Ovary (tissue), 10 donors: ENCODE measurements at places on chromosomes 16 and 17. TPM values are rescaled to one million over a fixed set of nuclear protein-coding genes. Genes with fewer than 3 reads are reported as not detected.
A peak's percentile ranks its signal among the peaks of the same experiment; 100 is the strongest.

DNA sequence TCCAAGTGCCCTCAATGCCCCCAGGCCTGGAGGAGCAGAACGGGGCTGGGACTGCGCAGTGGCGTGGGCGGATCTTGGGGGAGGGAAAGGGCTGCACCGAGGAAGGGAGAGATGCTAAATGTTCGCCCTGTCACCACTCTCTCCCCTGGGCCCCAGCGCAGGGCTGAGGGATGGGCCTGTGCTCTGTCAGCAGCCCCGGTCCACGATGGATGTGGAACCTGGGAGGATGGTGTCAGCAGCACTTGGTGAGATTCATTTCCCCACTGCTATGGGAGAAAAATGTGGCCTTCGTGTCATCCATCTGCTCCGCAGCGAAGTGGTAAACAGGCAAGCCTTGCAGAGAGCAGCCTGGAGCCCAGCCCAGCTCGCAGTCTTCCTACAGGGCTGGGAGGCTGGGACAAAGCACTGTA is 72.0 kb downstream of the TMEM132E start:
- H3K4me1 ChIP-seq: no peaks in the 10 kb centered on the region
- H3K36me3 ChIP-seq: no peaks in the 10 kb centered on the region
- no peaks in the 10 kb centered on the region for H3K27me3 ChIP-seq

DNA sequence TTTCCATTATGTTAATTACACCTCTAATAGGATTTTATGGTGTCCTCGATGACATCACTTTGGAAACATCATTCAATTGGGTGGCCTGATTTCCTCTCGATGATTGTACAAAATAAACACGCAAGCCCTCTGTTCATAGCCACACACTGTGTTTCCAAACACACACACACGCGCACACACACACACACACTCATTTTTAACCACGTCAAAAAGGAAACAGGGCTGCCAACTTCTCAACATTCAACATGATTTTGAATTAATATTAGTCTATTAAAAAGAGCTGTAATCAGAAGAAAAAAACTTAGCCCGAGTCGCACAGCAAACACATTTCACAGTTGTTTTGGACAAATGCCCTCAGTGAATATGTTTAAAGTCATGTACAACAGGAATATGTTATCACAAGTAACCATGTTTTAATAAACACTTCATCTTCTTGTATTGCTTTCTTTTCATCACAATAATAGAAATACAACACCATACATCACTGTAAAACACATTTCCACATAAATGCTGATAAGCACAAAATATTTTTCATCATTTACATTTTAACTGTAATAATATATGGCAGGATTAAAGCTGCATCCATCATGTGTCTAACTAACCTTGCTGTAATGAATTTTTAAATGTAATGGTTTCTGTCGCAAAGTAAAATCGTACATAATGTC is 219.1 kb upstream of the IRX3 start:
- H3K27ac ChIP-seq: no peak overlapping the region
- H3K27me3 ChIP-seq: no peaks in the 10 kb centered on the region
- peaks cover 7% of the 10 kb centered on the region for H3K4me1 ChIP-seq
- H3K4me3 ChIP-seq: no peak overlapping the region

DNA sequence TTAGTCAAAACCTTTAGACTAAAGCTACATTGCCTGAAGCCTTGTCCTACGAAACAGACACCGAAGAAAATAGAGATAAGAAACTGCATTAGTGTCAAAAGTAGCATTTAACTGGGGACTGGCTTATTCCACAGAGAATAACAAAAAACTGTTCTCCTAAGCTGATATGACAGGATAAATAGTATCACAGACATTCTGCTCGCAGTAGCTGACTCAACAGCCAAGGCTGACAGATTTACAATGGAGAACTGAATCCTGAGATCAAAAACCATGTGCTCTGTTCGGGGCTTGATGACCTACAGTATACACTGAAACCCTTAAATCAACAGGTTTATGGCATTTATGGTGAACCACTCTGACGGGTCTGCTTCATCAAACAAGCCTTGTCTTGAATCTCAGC is 25.5 kb downstream of the ADAMTS18 start:
- H3K27ac ChIP-seq: no peak overlapping the region
- DNase-seq: no peak
- no peak overlapping the region for H3K4me3 ChIP-seq
- H3K4me1 ChIP-seq: no peaks in the 10 kb centered on the region
- H3K27me3 ChIP-seq: no peaks in the 10 kb centered on the region

DNA sequence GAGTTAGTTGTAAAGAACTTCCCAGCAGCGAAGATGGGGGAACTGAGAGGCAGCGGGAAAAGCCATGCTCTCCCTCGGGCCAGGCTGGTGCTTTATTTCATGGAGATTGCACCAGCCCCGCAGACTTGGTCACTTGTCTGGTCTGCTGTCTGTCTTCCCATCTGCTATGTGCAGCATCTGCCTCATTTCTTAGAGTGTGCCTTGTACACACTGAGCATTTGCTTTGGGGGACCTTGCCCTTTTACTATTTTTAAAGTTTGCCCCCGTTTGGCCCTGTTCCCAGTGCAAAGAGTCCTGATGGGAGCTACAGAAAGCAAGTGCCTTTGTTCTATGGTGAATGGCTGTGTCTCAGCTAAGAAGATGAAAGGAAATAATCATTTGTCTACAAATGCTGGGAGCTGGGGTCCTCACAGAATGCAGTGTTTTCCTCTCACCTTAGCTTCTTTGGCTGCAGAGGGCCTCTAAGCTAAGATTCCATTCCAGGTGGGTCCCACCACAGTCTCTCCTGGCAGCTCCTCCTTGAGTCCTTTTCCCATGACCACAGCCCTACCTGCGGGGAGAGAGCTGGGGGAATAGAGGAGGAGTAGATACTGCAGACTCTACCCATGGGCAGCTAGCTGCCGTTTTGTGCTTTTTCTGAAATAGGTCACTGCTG is 25.1 kb upstream of the CNOT1 start:
- no peak overlapping the region for H3K27ac ChIP-seq
- no peak overlapping the region for H3K4me3 ChIP-seq
- no peaks in the 10 kb centered on the region for H3K36me3 ChIP-seq

GRCh38 chr16:70151941-70152509 is 21.6 kb upstream of the CLEC18C start:
- DNase-seq: no peak
- no peak overlapping the region for H3K4me3 ChIP-seq
- no peaks in the 10 kb centered on the region for H3K36me3 ChIP-seq
- no peaks in the 10 kb centered on the region for H3K4me1 ChIP-seq
- no peak overlapping the region for H3K27ac ChIP-seq

- DNase-seq: no peak
- H3K27me3 ChIP-seq: no peaks in the 10 kb centered on the region
- no peaks in the 10 kb centered on the region for H3K36me3 ChIP-seq
- H3K4me3 ChIP-seq: no peak overlapping the region
- H3K27ac ChIP-seq: no peak overlapping the region
Measured at GRCh38 chr17:36495076-36495578, 8.6 kb downstream of the ZNHIT3 start.

- H3K4me1 ChIP-seq: peaks cover 6% of the 10 kb centered on the region
- no peak for DNase-seq
- no peaks in the 10 kb centered on the region for H3K36me3 ChIP-seq
- no peaks in the 10 kb centered on the region for H3K27me3 ChIP-seq
- no peak overlapping the region for H3K27ac ChIP-seq
Measured at GRCh38 chr17:2040219-2040827, 1.5 kb upstream of the OVCA2 start.

DNA sequence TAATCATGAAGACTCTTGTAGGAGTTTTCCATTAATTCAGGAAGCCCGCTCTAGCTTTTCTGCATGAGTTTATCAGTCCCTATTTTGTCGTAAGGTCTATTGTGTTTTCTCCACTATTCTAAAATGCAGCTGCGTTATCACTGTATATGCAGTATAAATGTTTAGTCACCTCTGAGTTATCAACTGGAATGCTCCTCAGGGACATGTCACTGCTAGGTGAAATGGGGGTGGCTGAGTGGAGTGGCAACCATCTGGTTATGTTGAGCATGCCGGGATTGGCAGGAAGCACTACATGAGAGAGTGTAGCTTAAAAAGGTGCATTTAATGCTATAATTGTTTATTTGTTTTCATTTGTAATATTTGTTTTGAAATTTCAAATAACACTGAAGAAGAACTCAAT is 285.2 kb upstream of the ELAC2 start:
- H3K4me1 ChIP-seq: no peaks in the 10 kb centered on the region
- H3K4me3 ChIP-seq: no peak overlapping the region
- no peak for DNase-seq
- no peak overlapping the region for H3K27ac ChIP-seq
- no peaks in the 10 kb centered on the region for H3K27me3 ChIP-seq

GRCh38 chr17:7220593-7221277 is 997 bp downstream of the ACADVL start:
- peaks cover 13% of the 10 kb centered on the region for H3K4me1 ChIP-seq
- no peaks in the 10 kb centered on the region for H3K27me3 ChIP-seq
- no peaks in the 10 kb centered on the region for H3K36me3 ChIP-seq
- H3K27ac ChIP-seq: peak overlapping the region; percentile 95
- H3K4me3 ChIP-seq: peak overlapping the region; percentile 98
- peak; percentile 67 for DNase-seq

GRCh38 chr17:73365906-73366623 is 54.3 kb upstream of the CDC42EP4 start:
- DNase-seq: peak; percentile 43
- no peak overlapping the region for H3K4me3 ChIP-seq
- no peaks in the 10 kb centered on the region for H3K36me3 ChIP-seq
- no peaks in the 10 kb centered on the region for H3K27me3 ChIP-seq
- peaks cover 18% of the 10 kb centered on the region for H3K4me1 ChIP-seq

DNA sequence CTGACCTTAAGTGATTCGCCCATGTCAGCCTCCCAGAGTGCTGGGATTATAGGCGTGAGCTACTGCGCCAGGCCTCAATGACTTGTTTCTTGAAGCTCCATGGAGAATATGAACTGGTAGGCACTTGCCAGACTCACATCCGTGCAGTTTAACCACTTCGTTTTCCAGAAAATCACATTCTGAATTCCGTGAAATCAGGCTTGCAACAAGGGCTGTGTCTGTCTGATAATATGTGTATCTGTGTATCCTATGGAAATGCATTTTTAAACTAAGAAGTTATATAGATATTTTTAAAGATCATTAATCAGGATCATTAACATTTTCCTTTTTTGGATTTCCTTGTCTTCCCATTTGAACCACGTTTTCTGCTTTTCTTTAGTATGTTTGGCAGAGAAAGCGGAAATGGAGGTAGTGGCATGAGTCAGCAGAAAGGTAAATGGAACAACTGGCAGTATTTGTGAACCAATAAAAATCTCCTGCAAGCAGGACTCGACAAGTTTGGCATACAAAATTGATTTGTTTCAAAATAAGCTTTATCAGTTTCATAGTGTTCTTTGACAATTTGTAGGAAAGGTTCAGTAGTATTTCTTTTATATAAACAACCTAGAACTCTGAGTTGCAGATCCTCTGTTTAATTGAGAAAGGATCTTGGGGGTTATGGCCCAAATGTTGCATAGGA is 33.0 kb downstream of the USP10 start:
- no peak overlapping the region for H3K4me3 ChIP-seq
- no peaks in the 10 kb centered on the region for H3K27me3 ChIP-seq
- H3K4me1 ChIP-seq: peaks cover 6% of the 10 kb centered on the region
- no peaks in the 10 kb centered on the region for H3K36me3 ChIP-seq
- no peak overlapping the region for H3K27ac ChIP-seq

GRCh38 chr17:30472238-30472890 is 4.8 kb upstream of the GOSR1 start:
- DNase-seq: no peak
- H3K4me3 ChIP-seq: no peak overlapping the region

- no peaks in the 10 kb centered on the region for H3K4me1 ChIP-seq
- no peak for DNase-seq
- no peaks in the 10 kb centered on the region for H3K36me3 ChIP-seq
- no peak overlapping the region for H3K4me3 ChIP-seq
- no peaks in the 10 kb centered on the region for H3K27me3 ChIP-seq
- H3K27ac ChIP-seq: no peak overlapping the region
Measured at GRCh38 chr16:76926595-76926994, 264.4 kb upstream of the MON1B start.

GRCh38 chr16:49844359-49844758 is 11.6 kb downstream of the ZNF423 start:
- DNase-seq: no peak
- H3K4me3 ChIP-seq: no peak overlapping the region
- H3K4me1 ChIP-seq: peaks cover 3% of the 10 kb centered on the region
- no peak overlapping the region for H3K27ac ChIP-seq
- H3K36me3 ChIP-seq: no peaks in the 10 kb centered on the region

- DNase-seq: no peak
- H3K4me3 ChIP-seq: no peak overlapping the region
- no peak overlapping the region for H3K27ac ChIP-seq
- H3K4me1 ChIP-seq: no peaks in the 10 kb centered on the region
- H3K36me3 ChIP-seq: no peaks in the 10 kb centered on the region
Measured at GRCh38 chr17:40516581-40517285, 15.3 kb upstream of the TNS4 start.

- H3K27me3 ChIP-seq: no peaks in the 10 kb centered on the region
- DNase-seq: no peak
- no peak within 1 kb of the TSS for H3K27ac ChIP-seq
Measured at GRCh38 chr17:39962642-39963220, at the start of gene GSDMA. GSDMA (plus strand) TSS chr17:39963004; CDS start chr17:39965688, 2,684 bp downstream.

DNA sequence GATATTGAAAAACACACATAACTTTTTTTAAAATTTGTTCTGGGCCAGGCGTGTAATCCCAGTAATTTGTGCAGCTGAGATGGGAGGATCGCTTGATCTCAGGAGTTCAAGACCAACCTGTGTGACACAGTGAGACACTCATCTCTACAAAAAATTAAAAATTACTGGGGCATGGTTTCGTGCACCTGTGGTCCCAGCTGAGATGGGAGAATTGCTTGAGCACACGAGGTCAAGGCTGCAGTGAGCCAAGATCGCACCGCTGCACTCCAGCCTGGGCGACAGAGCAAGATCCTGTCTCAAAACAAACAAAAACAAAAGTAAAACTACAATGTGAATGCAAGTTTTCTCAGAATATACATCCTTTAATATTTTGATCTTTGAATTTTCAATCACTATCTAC is 15.1 kb downstream of the C16orf54 start:
- H3K36me3 ChIP-seq: no peaks in the 10 kb centered on the region
- no peaks in the 10 kb centered on the region for H3K27me3 ChIP-seq
- no peak overlapping the region for H3K4me3 ChIP-seq
- H3K27ac ChIP-seq: no peak overlapping the region

GRCh38 chr17:68491381-68492231 is 20.6 kb upstream of the PRKAR1A start:
- H3K4me3 ChIP-seq: no peak overlapping the region
- peak overlapping the region; percentile 16 for H3K27ac ChIP-seq
- H3K4me1 ChIP-seq: peaks cover 4% of the 10 kb centered on the region
- DNase-seq: peak; percentile 52
- no peaks in the 10 kb centered on the region for H3K36me3 ChIP-seq

- peaks cover 10% of the 10 kb centered on the region for H3K4me1 ChIP-seq
- peak overlapping the region; percentile 43 for H3K27ac ChIP-seq
- H3K4me3 ChIP-seq: no peak overlapping the region
- H3K36me3 ChIP-seq: no peaks in the 10 kb centered on the region
- peak; percentile 60 for DNase-seq
Measured at GRCh38 chr17:41695954-41696757, 7.5 kb downstream of the EIF1 start.

GRCh38 chr16:78925083-78925767 is 675.3 kb downstream of the MAF start:
- H3K27ac ChIP-seq: no peak overlapping the region
- no peaks in the 10 kb centered on the region for H3K27me3 ChIP-seq
- no peaks in the 10 kb centered on the region for H3K36me3 ChIP-seq
- no peak overlapping the region for H3K4me3 ChIP-seq
- peaks cover 3% of the 10 kb centered on the region for H3K4me1 ChIP-seq

- H3K4me1 ChIP-seq: no peaks in the 10 kb centered on the region
- H3K36me3 ChIP-seq: no peaks in the 10 kb centered on the region
- no peaks in the 10 kb centered on the region for H3K27me3 ChIP-seq
Measured at GRCh38 chr17:50447870-50448595, 20.6 kb downstream of the CHAD start.

Gene SLC6A2
- total RNA-seq: not detected

Gene AANAT
- total RNA-seq: not detected

Gene ASGR2
- not detected for total RNA-seq

Gene IL34
- total RNA-seq: 0.91 TPM

Gene BRCA1
- 4.8 TPM for total RNA-seq

Gene PHLPP2
- 14.7 TPM for total RNA-seq

Gene PRR35
- not detected for total RNA-seq

Gene FA2H
- total RNA-seq: 0.17 TPM
